Suprapubic skin (tissue), 4 donors: ENCODE measurements at places on chromosomes 12 and 14.
A peak's percentile ranks its signal among the peaks of the same experiment; 100 is the strongest.

DNA sequence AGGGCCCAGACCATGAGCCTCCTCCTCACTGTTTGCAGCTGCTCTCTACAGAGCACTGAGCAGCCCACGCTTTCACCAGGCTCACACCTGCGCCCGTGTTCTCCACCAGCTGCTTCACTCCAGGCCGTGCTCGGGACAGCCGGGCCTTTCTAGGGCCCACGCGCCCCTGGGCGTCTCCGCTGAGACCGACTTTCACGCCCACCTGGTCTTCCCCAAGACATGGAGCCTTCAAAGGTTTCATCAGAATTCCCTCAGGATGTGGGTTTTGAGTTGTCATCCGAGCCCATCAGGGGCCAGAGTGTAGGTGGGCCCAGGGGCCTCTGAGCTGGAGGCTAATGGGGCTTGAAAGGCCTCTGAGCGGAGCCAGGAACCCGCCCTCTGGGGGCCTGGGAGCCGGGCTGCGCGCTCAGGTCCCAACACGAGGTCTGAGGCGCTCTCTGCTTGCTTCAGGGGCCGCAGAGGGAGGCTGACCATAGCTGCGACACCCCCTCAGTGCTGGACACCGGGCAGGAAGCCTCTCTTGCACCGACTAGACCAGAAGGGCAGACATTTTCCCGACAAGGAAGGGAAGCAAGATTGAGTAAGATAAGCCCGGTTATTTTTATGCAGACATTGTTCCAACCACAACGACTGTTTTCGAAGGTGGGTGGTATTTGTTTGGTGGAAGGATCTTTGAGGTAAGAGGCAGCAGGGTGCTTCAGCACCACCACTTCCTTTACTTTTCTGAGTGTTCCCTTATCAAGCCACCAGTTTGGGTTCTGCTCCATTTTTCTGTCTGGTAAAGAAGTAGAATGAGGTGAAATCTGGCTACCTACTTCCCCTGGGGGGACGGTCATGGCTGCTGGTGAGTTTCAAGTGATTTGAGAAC is 125.0 kb upstream of the FUT8 start:
- no peak for DNase-seq

DNA sequence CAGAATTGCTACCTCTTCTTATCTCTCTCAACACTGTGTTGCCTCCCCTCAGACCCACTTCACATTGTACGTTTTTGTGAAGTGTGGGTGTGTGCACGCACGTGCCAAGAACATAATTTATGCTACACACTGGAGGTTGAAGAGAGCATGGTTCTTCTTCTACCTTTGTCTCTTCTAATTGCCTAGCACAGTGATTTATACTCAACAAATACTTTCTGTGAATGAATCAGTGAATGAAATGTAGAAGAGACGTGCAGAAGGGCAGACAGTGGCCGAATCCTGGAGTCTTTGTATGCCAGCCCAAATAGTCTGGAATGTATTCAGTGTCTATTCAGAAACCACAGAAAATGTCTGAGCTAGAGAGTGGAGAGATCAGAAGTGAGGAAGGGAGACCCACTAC is 4.6 kb upstream of the SAMD4A start:
- no peak for DNase-seq

- no peak for DNase-seq
These were observed 23.9 kb downstream of the DIO3 start for GRCh38 chr14:101585211-101585610.

GRCh38 chr14:96229315-96229714 is 24.7 kb downstream of the BDKRB2 start:
- no peak for DNase-seq

DNA sequence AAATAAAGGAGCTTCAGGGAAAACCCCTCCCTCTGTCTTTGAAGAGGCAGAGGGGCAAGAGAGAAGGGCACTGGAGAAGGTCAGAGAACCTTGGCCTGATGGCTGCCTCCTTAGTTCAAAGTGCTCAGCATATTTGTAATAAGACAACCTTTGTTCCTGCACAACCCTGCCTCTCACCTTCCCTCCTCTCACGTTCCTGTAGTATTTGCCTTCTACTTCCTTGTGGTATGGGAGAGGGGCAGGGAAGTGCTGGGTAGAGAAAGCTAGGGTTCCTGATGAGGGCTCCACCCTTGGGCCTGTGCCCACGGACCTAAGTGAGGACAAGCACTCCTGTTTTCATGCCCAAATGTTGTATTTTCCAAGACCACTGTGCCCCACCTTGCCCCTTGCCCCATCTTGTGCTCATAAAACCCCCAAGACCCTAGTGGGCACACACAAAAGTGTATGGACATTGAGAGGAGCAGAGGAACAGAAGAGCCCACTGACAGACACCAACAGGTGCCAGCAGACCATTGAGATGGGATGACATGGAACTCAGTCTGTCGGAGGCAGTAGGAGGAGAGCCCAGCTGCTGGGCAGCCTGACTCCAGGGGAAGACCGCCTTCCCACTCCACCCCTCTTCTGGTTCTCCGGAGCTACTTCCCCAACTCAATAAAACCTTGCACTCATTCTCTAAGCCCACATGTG is 261.5 kb upstream of the CCDC196 start:
- no peak for DNase-seq

DNA sequence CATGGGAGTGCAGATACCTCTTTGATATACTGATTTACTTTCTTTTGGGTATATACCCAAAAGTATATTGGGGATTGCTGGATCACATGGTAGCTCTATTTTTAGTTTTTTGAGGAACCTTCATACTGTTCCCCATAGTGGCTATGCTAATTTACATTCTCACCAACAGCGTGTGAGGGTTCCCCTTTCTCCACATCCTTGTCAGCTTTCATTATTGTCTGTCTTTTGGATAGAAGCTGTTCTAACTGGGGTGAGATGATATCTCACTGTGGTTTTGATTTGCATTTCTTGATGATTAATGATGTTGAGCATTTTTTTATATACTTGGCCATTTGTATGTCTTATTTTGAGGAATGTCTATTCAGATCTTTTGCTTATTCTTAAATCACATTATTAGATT is 44.1 kb upstream of the JDP2 start:
- DNase-seq, result no peak

DNA sequence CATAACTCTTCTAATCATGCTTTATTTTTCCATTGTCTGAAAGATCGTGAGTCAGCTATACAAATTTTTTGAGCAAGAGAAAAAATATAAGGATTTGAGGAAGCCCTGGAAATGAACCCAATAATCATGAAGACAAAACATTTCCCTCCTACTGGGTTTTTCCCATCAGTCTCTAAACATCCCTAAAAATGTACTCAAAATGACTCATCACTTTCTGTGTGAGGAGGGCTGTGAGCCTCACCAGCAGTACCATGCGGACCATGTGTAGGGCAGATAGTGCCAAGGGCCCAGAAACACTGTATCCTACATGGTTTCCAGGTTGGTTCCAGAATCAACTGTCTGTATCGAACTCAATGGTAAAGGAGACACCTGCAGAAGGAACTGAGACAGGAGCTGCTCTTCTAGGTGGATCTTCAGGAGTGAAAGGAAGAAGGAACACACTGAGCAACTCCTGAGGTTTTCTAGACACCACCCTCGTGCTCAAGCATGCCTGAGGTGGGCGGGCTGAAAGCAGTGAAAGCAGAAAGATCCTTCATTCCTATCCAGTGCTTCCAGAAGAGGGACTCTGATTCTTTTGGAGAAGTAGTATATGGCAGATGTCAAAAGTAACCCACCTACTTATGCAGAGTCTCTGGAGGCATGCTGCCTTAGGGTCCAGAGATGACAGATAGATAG is 48.6 kb upstream of the RHOJ start:
- no peak for DNase-seq

- DNase-seq, result peak; percentile 85
These were observed at the start of gene ZNF219 for GRCh38 chr14:21098076-21098891. Gene ZNF219, minus strand, starts transcription at chr14:21098655. Its CDS starts 5,064 bp downstream, at chr14:21093591.

GRCh38 chr14:41606532-41607303 is at the start of gene LRFN5:
Gene LRFN5, plus strand, starts transcription at chr14:41606876.
- DNase-seq, result no peak

- no peak for DNase-seq
These were observed 1010.8 kb downstream of the FLRT2 start for GRCh38 chr14:86540636-86541247.

DNA sequence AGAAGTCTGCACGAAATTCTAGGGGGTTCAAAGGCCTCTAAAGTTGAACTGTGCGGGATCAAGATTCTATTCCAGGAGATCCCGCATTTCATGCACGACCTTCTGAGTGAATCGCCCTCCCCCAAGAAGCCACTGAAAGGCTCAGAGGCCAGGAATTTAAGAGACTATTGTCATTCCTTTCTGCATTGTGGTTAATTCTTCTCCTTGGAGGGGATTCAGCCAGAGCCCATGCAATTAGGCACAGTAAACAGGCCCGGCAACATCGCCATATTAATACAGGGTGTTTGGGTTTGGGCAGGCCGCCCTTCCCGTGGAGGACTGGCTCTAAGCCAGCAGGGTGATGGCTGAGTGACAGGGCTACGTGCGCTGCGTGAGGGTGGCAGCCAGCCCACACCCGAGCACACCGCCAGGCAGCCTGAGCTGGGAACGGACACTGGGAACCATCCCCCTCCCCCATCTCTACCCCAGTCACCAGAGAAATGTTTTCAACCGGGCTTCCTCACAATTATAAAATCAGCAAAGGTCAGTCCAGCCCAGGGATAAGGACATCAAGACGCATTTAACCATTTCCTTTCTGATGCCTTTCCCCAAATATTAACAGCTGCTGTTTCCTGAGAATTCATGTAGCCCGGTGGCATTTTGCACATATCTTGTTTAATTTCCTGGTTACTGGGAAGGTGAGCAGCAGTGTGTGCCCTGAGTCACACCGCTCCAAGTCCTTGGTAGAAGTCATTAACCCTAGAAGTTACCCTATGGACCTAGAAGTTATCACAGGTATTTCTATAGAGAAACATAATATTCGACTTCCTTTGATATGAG is 12.5 kb downstream of the EGLN3 start:
- DNase-seq, result peak; percentile 76

GRCh38 chr14:71078500-71078899 is 171.2 kb downstream of the PCNX1 start:
- no peak for DNase-seq

GRCh38 chr14:51424041-51424440 is 184.0 kb downstream of the TMX1 start:
- DNase-seq, result no peak

GRCh38 chr14:85475113-85475512 is 54.8 kb upstream of the FLRT2 start:
- DNase-seq, result no peak

- peak; percentile 80 for DNase-seq
These were observed 895 bp upstream of the CCDC88C start for GRCh38 chr14:91418387-91419043.

GRCh38 chr12:47022296-47022695 is 57.1 kb upstream of the PCED1B start:
- DNase-seq, result no peak

DNA sequence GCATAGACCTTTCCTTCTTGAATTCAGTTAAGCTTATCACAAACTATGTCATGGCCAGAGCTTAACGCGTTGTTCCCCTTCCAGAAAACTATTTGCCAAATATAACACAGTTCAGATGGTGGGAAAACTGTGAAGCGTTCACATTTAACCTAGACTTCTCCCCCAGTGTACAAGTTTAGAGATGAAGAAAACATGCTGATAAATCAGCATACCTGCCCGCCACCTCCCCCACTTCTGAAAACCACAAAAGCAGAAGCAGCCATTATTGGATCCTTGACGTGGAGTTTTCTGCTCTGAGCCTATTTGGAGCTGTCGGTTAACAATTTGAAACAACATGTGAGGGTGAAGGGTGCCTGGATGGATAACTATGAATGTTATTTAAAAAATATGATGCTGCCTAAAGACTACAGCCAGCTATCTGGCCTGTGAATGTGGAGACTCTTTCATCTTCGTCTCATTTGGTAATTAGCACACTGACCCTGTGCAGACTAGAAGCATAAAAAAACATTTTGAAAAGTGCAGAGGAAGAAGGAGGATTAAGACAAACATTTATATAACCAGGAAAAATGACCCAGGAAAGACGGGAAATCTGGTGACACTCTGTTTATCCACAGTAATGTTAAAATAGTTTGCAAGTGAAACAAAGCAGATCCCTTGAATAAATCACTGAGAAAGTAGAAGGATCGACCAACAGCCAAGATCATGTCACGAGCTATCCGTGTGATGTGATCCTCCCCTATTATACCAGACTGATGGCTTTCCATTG is 408.2 kb downstream of the AEBP2 start:
- no peak for DNase-seq

GRCh38 chr12:31250179-31250578 is 75.8 kb downstream of the SINHCAF start:
- DNase-seq, result no peak

DNA sequence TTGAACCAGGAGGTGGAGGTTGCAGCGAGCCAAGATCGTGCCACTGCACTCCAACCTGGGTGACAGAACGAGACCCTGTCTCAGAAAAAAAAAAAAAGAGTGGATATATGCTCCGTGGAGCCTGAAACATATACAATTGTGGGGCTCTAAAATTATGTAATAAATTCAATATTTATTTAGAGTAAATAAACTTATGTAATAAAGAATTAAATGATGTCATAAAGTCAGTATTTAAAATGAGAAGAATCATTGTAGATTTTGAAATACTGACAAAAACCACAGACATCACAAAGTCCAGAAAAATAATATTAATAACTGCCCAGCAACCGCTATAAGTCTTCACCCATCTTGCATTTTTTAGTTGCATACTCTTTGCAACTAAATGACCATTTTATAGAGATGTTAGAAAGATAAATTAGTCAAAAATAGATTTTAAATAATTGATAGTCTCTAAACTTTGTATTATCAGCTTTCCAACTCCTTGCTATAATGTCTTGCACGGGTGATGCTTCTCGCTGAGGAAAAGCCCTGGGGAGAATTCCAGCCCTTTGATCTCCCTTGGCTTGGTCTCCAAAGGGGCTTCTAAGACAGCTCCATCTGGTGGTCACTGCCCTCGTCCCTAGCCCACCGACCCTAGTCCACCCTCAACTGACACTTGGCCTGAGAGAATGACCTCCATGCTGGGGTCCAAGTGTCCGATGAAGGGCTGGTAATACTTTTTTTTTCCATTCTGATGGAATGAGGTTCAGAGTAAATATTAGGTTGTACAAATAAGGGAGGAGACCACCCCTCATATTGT is 7.9 kb upstream of the TMBIM6 start:
- DNase-seq, result no peak

GRCh38 chr12:50569321-50569720 is 64.5 kb downstream of the DIP2B start:
- no peak for DNase-seq

DNA sequence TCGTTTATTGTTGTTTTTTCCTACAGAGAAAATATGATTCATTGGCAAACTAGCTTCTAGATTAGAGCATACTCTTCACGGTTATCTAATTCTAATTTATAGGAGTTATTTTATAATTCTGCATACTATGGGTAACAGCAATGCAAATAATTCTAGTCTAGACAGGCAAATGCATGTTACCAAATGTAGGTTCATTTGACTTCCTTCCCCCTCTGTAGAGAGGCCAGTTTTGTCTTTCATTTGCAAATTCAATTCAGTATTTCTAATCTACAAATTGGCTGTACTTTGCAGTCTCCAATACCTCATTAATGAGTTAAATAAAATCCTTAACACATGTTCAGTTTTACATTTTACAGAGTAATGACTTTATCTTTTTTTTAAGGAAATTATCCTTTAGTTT is 4.2 kb downstream of the LGMN start:
- no peak for DNase-seq
